MG63 (cell line): ENCODE measurements at places on chromosomes 3 and 15.

DNA sequence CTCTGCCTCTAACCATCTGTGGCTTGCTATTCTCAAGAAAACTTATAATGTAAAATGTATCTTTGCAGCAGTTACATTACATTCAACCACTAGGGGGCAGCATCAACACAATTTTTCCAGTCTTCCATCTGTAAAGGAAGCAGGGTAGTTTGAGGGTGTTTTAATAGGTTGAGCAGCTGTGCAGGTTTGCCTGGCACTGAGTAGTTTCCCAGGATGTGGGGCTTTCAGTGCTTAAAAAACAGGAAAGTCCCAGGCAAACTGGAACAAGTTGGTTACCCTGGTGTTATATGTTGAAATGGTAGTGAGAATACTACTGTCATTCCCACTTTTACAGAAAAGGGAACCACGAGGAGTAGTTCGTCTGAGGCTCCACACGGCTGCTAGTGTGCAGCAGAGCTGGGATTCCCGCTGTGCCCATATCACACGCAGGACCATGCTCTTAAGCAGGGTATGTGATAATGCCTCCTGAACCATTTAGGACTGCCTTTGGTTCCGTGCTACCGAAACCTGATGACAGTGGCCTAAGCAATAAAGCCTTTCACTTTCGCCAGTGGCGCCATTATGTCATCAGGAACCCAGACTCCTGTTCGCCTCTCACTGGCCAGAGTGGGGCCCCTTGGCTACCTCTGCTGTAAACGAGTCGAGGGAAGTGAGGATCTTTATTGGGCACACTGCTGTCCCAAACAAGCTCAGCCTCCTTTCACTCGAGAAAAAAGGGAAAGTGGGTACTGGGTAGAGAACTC is 64.7 kb upstream of the ZBTB38 start:
- DNase-seq, result peak; percentile 14

GRCh38 chr3:19432669-19433068 is 284.4 kb downstream of the KCNH8 start:
- no peak for DNase-seq

GRCh38 chr3:136078421-136079364 is 113.2 kb downstream of the PPP2R3A start:
- no peak for DNase-seq

DNA sequence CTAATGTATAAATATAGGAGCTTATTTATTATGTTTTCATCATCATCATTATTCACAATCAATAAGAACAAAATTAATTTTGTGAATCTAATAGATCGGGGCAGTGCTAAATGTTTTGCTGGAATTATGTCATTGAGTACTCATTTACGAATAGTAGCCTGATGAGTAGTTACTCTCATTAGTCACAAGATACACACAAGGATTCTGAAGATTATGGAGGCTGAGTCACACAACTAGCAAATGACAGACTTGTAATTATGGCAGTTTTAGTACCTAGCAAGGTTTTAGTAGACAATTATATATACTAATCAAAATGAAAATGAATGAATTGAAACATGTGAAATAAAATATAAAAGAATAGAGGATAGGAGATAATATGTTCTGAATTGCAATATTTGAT is 954.2 kb downstream of the CADM2 start:
- no peak for DNase-seq

DNA sequence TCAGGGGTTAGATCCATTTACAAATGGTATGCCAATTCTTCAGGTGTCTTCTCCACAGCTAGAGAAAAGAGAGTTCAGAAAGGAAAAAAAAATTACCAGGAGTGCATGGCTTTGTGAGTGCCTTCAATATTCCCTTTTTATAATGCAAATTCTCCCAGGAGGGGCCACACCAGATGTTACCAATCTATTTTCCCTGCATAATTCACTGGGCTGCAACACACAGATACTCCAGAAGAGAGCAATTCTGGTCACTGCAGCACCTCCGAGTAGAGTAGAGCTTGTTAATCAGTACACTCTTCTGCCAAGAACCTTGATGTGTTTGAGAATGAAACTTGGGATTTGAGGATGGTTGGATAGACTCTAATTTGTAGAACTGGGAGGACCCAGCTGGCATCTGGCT is 80.7 kb upstream of the SPRED1 start:
- DNase-seq, result no peak

- no peak for DNase-seq
Measured at GRCh38 chr3:55804170-55805095, 317.3 kb upstream of the WNT5A start.

DNA sequence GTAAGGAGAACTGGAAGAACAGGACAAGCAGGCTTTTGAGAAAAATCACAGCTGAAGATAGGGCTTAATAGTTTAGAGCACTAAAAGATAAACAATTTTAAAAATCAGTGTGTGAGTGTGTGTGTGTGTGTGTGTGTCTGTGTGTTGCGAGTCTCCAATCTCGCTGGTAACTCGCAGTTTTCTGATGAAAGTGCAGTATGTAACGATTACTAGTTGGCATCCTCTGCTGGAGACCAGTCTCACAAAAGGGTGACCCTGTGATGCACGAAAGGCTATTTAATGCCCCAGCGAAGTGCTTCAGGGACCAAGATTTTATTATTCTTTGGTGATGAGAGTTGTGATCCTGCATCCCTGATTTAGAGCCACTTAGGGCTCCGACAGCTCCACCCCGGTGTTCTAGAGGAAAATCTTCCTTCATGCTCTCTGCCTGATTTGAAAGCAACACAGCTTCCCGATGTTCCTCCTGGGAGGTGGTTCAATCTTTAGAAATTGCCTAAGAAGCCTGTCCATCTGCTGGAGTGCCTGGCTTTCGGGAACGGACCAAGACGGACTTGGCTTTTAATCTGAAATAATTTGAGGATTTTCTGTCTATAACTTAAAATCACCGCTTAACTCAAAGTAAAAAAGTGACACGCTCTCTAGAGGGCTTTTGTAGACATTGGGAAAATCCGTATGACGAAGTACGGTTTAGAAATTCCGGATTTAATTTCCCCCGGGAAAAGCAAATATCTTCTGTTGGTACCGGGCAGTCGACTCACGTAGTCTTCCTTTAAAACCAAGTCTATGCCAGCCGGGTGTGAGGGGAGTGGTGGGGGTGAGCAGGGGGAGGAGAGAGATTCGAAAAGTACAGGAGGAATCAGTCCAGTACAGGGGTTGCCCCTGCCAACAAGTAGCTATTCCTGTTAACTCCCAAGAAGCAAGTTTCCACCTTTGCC is 1.1 kb upstream of the ALCAM start:
- DNase-seq, result peak; percentile 24

DNA sequence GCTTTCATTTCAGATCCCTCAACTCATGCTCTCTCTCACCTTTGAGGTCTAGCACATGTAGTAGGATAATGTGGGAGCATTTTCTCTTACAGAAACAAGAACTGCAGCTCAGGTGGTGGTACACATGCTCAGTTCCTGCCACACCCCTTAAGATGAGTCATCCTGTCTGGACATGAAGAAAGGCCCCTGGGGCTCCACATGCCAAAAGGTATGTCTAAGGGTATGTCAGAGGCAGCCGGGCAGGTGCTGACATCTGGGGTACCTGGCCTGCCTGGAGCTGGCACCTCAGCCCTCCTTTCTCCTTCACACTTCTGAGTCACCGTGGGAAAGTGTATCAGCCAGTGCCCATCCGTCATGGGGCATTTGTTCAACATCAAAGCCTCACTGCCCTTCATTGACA is 209.9 kb downstream of the OCA2 start:
- DNase-seq, result no peak

DNA sequence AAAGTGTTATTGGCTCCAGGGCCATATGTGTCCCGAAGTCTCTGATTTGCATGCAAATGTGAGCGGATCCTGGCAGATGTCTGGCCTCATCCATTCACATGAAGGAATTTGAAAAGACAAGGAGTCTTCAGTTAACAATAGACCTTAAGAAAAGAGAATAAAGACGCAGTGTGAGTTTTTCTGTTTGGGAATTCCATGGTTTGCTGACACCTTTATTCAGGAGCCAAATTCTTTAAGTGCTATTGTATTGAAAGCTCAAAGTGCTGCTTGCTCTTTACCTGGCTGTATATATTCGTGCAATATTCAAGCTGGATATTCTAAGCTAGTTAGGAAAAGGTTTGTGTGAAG is 2.2 kb downstream of the LRRN1 start:
- DNase-seq, result no peak

GRCh38 chr15:89767411-89767915 is 8.7 kb upstream of the MESP2 start:
- DNase-seq, result no peak

GRCh38 chr15:34851751-34852150 is 56.4 kb upstream of the ACTC1 start:
- no peak for DNase-seq

DNA sequence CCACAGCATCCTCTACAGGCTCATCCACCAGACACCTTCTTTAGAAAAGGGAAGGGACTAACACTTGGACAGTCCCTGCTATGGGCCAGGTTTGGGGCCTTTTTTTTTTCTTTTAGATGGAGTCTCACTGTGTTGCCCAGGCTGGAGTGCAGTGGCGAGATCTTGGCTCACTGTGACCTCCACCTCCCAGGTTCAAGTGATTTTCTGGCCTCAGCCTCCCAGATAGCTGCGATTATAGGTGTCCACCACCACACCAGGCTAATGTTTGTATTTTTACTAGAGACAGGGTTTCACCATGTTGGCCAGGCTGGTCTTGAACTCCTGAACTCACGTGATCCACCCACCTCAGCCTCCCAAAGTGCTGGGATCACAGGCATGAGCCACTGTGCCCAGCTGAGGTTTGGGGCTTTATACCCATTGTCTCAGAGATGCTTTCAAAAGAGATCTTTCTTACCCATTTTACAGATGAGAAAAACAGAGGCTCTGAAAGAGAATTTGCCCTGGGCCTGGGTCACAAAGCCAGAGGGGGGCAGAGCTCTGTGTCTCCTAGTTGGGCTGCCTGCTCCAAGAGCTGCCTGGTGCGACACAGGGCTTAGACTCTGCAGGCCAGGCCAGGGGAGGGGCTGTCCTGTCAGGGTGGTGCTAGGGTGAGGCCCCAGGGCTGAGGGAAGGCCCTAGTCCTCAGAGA is 11.6 kb downstream of the LINGO1 start:
- DNase-seq, result no peak

GRCh38 chr3:41001556-41001955 is 197.7 kb upstream of the CTNNB1 start:
- DNase-seq, result no peak

DNA sequence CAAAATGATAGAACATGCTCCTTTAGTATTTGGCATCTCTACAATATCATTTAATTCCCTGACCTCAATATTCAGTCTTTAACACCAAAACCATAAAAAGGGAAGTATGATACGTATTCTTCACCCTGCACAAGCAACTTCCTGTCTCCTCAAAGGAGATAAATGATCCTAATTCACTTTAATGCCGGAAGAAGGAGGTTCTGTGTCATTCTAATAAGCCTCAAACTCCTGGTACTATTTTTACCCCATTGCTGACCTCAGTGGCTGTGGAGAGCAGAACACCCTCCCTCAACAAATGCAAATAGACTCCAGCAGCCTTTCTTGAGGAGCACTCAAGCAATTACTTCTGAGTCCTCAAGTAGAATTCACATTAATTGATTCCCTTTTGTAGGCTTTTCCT is 173.3 kb downstream of the TMEM108 start:
- no peak for DNase-seq

DNA sequence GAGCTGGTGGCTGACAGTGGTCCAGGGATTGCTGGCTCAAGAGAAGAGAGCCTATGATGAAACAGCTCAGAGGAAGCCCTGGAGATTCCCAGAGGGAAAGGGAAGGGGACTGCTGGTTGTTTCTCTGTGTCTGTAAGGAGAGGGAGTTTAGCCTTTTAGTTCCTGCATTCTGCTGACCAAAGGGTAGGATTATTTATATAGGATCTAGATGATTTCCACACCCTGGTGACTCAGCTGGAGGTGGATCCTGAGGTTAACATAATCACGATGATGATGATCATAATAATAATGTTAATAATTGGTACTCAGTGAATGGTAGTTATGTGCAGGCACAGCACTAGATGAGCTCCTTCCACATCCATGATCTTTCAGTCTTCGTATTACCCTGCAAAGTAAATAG is 144.9 kb downstream of the EPHB1 start:
- DNase-seq, result no peak

DNA sequence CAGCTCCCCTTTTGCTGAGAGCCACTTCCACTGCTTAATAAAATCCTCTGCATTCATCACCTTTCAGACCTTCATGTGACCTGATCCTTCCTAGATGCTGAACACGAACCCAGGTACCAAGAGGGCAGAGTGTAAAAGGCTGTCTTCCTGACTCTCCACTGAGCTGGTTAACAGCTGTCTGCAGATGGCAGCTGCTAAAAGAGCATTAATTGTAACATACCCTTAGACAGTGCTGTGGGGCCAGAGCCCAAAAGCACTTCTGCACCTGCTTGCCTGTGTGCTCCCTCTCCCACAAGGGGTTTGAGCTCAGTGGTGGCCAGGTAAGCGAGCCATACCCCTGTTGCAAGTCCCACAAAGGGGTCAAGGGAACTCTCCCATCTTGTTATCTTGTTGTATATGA is 187.3 kb downstream of the UBE2E2 start:
- no peak for DNase-seq
